ENCODE measurements at places on chromosomes 4 and X.

- DNase-seq, result no peak
Observed at GRCh38 chr4:187798385-187798784, 197.2 kb upstream of the ZFP42 start.

GRCh38 chr4:81723927-81724587 lies 252.3 kb upstream of the RASGEF1B start:
- no peak for DNase-seq

DNA sequence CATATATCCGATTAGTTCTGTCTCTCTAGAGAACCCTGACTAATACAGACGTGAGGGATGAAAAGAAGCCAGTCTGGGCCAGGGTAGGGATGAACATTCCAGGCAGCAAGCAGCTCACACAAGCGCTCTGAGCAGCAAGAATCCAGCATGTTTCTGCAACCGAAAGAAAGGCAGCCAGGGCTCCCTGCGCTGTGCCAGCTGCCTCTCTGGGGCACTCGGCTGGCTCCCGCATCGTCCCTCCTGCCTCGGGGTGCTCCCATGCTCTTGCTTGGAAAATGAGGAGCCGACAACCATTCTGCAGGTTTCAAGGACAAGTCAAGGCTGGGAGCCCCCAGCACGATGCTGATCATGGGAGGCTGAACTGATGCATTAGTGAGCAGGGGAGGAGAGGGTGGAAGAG lies 7.0 kb downstream of the JAKMIP1 start:
- no peak for DNase-seq

GRCh38 chrX:3697701-3698279 lies 15.7 kb downstream of the PRKX start:
- DNase-seq, result peak; percentile 68

DNA sequence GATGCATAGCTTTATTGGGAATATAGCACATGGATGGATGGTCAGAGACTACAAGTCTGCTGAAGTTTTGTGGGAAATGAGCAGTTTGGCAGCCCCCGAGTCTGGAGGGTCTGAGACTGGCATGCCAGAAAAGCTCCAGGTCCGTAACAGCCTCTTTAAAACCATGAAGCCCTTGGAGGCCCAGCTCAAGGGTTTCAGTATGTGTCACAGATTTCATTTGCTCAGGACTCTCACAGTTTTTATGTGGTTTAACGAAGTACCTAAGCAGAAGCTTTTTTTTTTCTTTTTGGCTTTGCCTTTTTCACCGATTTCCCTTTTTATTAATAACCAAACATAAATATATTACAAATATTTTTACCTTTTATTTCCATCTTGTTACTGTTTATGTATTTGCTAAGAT lies 30.6 kb upstream of the TMEM184C start:
- DNase-seq, result no peak

GRCh38 chrX:15718283-15718970 lies 19.6 kb upstream of the CA5B start:
- no peak for DNase-seq

DNA sequence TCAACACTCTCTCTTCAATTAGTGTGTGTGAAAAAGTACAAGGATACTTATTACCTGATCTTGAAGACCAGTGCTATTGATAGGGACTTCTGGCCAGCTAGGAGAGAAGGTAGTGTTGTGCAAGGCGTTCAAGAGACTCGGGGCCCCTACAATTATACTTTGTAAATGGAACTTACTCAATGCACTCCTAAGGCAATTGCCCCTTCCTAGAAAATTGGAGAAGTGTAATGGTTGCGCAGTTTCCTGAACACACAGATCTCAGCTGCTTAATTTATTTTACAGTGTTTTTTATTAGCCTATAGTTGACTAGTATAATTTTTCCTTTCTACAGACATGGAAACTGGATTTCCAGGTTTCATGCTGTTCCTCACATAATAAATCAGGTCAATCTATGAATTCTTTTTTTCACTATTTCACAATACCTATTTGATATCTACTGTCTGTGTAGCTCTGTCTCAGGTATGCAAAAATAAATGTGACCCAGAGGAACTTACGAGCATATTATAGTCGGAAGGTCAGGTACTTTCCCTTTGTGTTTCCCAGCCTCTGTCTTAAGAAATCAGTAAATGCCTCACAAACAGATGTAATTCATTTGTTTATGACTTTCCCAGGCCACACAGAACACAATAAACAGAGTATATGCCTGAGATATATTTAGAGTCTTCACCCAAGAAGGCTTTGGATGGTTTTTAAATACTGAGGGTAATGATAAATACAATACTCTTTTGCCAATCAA lies 89.1 kb upstream of the TET2 start:
- DNase-seq, result no peak

GRCh38 chr4:46081248-46081647 lies 42.6 kb downstream of the GABRG1 start:
- DNase-seq, result no peak

DNA sequence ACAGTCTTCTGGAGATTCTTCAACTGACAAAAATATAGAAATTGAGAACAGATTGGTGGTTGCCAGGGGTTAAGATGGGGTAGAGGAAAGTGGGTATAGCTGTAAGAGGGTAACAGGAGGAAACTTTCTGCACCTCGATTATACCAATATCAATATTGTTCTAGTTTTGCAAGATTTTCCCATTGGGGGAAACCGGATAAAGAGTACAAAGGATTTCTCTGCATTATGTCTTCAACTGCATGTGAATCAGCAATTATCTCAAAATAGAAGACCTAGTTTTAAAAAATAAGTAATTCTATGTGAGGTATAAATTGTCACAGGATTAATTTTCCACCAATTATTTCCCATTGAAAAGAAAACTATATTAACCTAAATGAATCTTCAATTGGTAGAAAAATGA lies 65.7 kb downstream of the LRBA start:
- no peak for DNase-seq

DNA sequence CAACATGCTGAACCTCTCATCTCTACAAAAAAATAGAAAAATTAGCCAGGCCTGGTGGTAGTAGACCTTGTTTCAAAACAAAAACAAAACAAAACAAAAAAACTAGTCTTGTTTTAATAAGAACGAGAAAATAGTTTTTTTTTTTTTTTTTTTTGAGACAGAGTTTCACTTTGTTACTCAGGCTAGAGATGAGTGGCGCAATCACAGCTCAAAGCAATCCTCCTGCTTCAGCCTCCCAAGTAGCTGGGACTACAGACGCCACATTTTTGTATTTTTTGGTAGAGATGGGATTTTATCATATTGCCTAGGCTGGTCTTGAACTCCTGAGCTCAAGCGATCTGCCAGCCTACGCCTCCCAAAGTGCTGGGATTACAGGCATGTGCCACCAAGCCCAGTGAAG lies 47.7 kb upstream of the UGDH start:
- DNase-seq, result no peak

GRCh38 chr4:165626316-165626715 lies 246.7 kb upstream of the TLL1 start:
- no peak for DNase-seq

- DNase-seq, result peak; percentile 54
Observed at GRCh38 chrX:74536832-74537371, 77.5 kb downstream of the RLIM start.

DNA sequence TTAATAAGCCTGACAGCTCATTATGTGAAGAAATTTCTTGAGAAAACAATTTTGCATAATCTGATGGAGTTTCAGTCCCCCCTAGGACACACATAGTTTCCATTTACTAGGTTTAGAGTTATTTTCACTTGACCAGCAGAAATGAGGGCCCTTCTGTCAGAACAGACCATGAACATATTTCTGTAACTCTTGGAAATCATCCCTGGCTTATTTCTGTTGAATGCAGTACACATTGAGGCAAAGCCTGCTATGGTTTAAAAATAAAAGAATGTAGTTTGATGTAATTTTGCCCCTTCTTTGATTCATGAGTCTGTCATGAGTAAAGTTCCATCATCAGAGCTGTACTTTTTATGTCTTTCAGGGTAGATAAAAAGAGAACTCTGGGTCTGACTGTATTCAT lies 104.6 kb upstream of the ETNPPL start:
- DNase-seq, result no peak

- no peak for DNase-seq
Observed at GRCh38 chr4:116668190-116668589, 417.2 kb downstream of the TRAM1L1 start.

DNA sequence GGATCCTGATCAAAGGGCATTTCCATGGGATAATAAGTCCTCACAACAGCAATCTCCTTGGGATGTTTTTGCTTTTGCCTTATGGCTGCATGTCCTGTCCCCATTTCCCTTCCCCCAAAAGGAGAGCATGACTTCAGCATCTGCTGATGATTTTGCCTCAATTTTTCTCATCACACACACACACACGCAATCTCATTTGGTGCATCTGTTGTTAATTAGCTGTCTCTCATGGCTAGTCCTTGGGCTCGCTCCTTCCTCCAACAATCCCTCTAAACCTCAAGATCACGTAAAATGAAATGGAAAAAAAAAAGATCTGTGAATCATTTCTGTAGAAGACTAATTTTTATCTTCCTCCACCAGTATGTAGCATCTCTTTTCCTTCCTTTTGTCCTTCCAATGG lies 153.6 kb downstream of the RBMX2 start:
- no peak for DNase-seq

- DNase-seq, result no peak
Observed at GRCh38 chr4:114019276-114019968, 40.0 kb upstream of the ARSJ start.

- DNase-seq, result no peak
Observed at GRCh38 chr4:48558026-48558425, 68.0 kb downstream of the ZAR1 start.

GRCh38 chr4:90950385-90950841 lies 823.2 kb downstream of the CCSER1 start:
- no peak for DNase-seq

DNA sequence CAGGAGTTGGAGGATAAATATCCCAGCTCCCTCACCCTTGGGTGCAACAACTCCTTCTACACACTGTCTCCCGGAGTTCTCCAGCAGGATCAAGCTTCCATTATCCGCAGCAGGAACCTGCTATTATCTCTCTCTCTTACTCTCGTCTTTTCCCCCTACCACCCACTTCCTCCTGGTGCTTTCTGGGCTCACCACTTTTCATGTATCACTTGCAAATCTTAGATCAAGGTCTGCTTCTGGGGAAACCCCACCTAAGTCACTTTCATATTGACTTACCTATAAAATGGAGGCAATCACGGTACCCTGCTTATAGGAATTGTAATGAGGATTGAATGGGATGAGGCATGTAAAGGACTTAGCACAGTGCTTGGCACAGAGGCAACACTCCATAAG lies 589.5 kb downstream of the BCOR start:
- DNase-seq, result no peak

GRCh38 chr4:75723163-75724065 lies 963 bp upstream of the USO1 start:
- DNase-seq, result peak; percentile 19

GRCh38 chrX:68932611-68933010 lies 103.8 kb downstream of the EFNB1 start:
- no peak for DNase-seq

DNA sequence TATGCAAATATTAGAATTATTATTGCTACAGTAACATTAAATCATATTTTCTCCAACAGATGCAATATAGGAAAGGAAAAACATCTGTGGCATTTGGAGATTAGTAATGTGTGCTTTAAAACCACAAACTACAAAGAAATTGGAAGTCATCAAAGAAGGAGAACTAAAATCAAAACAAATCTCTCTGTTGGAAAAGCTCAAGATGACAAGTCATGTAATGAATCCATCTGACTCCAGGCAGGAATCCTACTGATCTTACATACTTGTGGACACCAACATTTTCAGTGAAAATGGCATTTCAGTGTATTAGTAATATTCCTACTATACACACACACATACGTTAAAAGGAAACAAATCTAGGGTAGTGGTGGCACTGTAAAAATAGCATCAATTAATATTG lies 98.2 kb downstream of the SLC39A8 start:
- no peak for DNase-seq

DNA sequence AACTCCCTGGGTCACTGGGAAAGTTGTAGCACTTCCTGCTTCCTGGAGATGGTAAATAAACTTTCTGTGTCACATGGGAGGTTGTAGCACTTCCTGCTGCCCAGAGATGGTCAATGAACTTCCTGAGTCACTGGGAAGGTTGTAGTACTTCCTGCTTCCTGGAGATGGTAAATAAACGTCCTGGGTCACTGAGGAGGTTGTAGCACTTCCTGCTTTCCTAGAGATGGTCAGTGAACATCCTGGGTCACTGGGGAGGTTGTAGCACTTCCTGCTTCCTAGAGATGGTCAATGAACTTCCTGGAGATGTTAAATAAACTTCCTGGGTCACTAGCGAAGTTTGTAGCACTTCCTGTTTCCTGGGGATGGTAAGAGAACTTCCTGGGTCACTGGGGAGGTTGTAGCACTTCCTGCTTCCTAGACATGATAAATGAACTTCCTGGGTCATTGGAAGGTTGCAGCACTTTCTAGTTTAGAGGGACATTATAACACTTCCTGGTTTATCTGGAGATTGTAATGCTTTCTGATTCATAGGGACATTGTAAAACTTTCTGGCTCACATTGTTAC lies 62.3 kb upstream of the CD99 start:
- DNase-seq, result no peak

- DNase-seq, result peak; percentile 17
Observed at GRCh38 chr4:151674804-151675391, 85.9 kb downstream of the GATB start.

DNA sequence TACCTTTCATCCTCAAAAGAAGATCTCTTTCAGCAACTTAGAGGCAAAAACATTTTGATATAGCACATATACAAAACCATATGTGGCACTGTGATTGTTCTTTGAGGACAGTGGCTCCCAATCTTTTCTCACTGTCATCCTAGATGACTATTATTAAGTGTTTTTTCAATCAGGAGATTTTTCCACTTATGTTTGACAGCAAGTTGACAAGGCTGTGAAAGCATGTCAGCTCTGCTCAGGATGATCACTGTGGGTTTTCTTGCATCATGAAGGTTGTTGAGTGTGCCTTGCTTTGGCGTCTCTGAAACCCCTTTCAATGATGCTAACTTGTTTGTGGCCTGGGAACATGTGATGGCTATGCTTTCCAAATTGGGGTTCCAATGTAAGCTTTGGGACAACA lies 20.2 kb upstream of the NSUN7 start:
- DNase-seq, result no peak

DNA sequence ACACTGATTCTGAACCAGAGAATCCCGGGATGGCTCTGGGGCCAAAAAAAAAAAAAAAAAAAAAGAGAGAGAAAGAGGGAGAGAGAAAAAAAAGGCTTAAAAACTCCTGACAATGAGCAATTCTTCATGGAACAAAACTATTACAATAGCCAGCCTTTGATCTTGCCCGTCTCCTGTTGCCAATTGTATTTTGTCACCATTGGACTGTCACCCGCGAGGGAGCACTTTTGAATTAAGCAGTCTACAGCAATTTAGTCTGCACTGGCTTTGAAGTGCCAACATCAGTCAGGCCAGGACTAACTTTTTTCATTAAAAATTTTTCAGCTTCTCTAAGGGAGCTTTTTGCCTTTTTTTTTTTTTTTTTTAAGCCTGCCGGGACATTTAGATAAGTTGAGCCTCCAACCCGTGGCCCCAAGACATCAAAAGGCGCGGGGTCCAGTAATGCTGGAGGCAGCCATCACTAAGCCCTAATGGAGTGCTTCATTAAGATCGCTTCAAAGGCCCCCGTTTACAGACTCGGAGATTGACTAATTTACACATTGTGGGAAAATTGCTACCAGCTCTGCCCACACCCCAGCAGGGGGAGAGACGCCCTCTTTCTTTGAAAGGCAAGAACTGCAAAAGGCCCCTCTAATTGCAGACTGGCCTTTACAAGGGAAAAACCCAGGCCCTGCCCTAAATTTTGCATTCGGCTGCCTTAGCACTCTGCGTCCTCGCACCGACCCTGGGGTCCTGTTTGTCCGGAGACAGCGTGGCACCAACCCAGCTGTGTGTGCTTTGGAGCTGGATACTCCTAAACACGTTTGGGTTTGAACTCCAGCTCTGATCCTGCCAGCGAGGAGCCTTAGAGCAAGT lies 98.1 kb upstream of the MSX1 start:
- DNase-seq, result no peak
